ENCODE measurements at places on chromosomes 7 and 10. TPM values are rescaled to one million over a fixed set of nuclear protein-coding genes. Genes with fewer than 3 reads are reported as not detected.

Gene ADAM12
- 0.32 TPM for total RNA-seq

Gene ACHE
- 0.13 TPM for total RNA-seq

Gene RAMP3
- not detected for total RNA-seq

Gene ZNF32
- total RNA-seq, result 12.7 TPM

Gene SNX10
- 46.5 TPM for total RNA-seq

Gene STEAP2
- not detected for total RNA-seq

Gene IGF2BP3
- total RNA-seq, result 0.04 TPM

Gene PAX4
- not detected for total RNA-seq

Gene LRMDA
- total RNA-seq, result not detected

Gene BMPER
- not detected for total RNA-seq

Gene CH25H
- total RNA-seq, result not detected

Gene ORC5
- 41.9 TPM for total RNA-seq

Gene PAPOLB
- total RNA-seq, result not detected

Gene CALCR
- not detected for total RNA-seq

Gene IFIT1B
- not detected for total RNA-seq

Gene SPDYE9
- total RNA-seq, result not detected
